Mesendoderm (in vitro differentiated cells): ENCODE measurements at places on chromosomes 16 and 17.

GRCh38 chr17:18191236-18191667 is 7.6 kb downstream of the ALKBH5 start:
- no peak for DNase-seq

- DNase-seq = no peak
Measured at GRCh38 chr16:61993108-61993507, 43.1 kb downstream of the CDH8 start.

- DNase-seq = no peak
Measured at GRCh38 chr16:14668556-14669223, 25.4 kb downstream of the PLA2G10 start.

DNA sequence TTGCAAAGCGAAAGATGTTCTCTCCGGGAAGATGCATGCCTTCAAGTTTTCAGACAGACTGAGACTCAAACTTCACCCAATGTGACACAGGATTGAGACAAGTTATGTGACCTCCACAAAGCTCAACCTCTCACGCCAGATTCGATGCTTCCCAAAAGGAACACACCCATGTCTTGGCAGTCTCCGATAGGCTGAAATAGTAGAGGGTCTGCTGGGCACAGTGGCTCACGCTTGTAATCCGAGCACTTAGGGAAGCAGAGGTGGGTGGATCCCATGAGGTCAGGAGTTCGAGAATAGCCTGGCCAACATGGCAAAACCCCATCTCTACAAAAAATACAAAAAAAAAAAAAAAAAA is 22.1 kb downstream of the ZFHX3 start:
- DNase-seq = no peak

GRCh38 chr17:55233840-55234239 is 30.9 kb upstream of the HLF start:
- no peak for DNase-seq

- no peak for DNase-seq
Measured at GRCh38 chr17:83058266-83058798, 21.1 kb upstream of the METRNL start.

DNA sequence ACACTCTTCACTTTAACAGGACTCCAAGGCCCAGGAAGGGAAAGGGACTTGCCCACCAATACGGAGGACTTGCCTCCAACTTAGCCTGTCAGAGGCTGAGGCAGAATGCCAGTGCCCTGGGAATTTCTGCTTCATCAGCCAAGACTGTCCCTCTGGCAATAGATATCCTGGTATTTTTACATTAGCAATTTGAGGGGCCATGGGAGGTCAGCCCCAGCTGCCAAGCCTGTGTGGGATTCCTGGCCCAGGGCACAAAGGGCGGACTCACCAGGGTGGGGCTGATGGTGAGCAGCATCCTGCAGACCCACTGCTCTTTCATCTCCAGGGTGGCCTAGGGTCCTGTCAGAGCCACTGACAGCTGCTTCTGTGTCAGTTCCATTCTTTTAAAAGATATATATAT is 78.3 kb upstream of the CIBAR2 start:
- no peak for DNase-seq

- no peak for DNase-seq
Measured at GRCh38 chr17:10229181-10229580, 30.8 kb upstream of the GAS7 start.

DNA sequence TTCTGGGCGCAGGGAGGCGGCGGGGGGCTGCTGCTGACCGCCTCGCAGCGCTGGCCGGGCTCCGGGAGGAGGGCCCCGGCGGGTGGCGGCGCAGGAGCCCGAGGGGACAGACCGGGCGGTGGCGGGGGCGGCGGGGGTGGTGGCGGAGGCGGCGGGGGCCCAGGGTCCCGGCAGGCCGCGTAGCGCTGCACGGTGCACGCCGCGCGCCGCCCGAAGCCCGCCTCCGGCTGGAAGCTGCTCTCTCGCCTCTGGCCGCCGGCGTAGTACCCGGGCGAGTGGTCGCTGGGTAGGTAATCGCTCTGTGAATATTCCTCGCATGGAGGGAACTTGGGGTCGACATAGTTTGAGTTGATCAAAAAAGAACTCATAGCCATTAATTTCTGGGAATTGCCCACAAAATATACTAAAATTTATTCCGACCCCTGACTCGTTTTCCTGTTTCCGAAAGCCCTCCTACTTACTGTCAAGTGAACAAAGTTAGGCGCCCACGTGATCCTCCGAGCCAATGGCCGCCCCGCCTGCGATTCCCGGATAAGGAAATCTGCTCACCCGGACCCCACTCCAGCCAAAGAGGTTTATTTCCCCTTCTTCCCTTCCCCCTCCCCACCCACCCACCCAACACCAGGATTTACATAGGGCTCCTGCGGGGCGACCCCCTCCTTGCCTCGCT is at the start of gene HOXB4:
Gene HOXB4 (minus strand): TSS at position 405 of the 670 bp plus-strand sequence. CDS start 31 bp downstream, at position 374.
- DNase-seq = peak; percentile 75

DNA sequence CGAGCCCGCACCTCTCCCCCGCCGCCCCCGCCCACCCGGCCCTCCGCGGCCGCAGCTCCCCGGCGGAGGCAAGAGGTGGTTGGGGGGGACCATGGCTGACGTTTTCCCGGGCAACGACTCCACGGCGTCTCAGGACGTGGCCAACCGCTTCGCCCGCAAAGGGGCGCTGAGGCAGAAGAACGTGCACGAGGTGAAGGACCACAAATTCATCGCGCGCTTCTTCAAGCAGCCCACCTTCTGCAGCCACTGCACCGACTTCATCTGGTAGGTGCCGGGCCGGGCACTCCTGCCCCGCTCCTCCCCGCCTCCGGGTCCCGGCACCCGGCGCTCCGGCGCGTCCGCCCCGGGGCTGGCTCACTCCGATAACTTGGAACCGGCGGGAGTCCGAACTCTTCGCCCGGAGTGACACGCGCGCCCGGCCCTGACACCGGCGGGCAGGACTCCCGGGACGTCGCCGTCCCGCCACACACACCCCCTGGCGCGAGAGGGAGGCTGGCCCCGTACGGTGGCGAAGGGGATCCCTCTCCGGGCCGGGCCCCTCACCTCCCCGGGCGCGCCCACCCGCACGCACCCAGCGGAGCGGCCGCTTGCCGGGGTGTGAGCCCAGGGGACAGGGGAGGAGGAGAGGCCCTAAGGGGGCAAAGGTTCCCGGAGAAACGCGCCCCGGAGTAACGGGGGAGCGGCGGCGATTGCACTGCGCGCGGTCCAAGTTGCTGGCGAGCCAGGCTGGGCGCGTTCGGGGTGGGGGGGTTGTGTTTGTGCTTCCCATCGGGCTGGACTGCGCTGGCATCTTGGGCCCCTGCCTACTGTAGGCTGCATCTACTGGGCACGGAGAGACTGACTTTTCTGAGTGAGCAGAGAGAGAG is 581 bp downstream of the PRKCA start:
- peak; percentile 42 for DNase-seq

DNA sequence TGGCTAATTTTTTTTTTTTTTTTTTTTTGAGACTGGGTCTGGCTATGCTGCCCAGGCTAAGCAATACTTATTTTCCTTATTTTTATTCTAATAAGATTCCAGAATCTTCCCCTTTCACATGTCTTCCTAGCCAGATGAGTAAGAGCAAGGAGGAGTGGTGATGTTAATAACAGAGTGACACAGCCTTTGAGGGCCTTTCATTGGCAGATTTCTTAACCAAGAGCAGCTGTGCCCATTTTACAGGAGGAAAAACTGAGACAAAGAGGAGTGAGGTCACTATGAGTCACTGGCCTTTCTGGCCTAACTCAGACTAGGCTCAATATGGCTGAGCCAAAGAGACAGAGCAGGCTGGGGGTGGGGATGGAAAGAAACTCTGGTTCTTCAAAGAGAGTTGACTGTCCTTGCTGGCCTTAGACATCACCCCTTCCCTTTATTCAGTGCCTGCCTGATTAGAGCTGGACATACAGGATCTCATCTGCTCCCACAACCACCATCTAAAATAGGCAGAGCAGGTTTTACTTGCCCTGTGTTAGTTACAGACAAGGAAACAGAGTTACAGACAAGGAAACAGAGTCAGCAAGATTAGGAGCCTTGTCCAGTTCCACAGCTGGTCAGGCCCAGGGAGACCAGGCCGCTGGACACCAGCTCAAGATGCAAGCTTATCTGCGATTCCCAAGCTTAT is 50.0 kb upstream of the TOB1 start:
- no peak for DNase-seq

DNA sequence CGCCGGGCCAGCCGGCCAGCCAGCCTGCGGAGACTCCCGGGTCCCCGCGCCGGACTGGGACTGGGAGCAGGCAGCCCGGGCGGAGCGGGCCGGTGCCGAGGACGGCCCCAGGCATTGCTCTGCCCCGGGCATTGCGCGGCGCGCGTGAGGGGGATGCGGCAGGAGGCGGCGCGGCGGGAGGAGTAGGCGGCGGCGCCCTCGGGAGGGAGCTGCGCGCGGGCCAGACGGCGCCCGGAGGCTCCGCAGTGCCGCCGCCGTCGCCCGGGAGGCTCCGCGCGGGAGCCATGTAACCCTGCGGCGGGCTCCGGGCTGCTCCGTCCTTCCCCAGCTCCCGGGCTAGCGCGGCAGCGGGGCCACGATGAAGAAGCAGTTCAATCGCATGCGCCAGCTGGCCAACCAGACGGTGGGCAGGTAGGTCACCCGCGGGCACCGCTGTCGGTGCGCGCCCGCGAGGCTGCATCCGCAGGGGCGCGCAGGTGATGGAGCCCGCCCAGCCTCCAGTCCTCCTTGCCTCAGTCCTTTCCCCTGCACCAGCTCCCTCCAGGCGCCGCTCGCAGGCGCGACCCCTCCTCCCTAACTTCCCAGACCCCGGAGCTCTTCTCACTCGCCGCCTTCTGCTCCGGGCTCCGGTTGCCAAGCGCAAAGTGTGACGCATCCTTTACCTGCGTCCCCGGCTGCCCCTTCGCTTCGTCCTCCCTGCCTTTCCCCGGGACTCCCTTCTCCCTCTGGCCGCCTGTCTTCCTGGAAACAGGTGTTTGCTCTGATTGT is at the start of gene ARHGAP44:
Gene ARHGAP44 (plus strand): TSS at position 18 of the 768 bp plus-strand sequence. CDS start 341 bp downstream, at position 359.
- DNase-seq = peak; percentile 76

DNA sequence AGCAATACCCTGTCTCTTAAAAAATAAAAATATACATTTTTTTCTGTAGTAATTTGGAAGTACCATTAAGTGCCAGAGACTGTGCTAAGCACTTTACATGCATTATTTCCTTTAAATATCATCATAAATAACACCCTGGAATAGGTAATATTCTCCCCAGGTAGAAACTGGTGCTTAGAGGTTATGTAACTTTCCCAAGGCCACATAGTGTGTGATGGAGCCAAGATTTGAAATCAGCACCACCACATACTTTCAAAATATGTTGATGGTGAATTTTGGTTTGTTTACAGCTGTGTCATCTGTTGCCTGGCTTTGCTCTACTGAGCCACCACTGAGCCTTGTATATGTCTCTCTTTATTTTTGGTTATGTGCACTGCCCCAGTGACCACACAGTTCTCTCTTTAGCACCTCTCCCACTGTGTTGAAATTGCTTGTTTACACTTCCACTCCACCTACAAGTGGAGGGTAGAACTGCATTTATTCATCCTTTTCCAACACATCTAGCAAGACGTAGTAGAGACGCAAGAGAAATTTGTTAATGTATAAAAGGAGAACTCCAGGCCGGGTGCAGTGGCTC is 19.0 kb upstream of the NBR1 start:
- no peak for DNase-seq

GRCh38 chr16:82583422-82583821 is 43.3 kb upstream of the CDH13 start:
- no peak for DNase-seq

DNA sequence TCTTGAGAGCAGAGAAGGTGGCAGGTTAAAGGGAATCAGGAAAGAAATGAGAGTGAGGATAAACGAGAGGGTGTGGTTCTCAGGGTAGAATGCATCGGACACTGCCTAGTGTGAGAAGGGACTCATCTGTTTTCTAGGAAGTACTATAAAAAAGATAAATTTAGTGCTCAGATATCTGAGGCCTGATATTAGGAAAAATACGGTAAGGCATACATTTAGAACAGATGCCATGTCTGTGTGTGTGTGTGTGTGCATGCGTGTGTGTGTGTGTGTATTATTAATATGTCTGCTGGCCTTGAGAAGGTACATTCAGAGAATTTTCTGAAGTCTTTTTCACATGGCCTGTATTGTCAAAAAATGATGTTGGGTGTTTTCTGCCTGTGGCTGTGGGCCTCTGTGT is 414.8 kb downstream of the MAF start:
- no peak for DNase-seq

GRCh38 chr16:3025032-3026002 is 1.5 kb downstream of the THOC6 start:
- no peak for DNase-seq

DNA sequence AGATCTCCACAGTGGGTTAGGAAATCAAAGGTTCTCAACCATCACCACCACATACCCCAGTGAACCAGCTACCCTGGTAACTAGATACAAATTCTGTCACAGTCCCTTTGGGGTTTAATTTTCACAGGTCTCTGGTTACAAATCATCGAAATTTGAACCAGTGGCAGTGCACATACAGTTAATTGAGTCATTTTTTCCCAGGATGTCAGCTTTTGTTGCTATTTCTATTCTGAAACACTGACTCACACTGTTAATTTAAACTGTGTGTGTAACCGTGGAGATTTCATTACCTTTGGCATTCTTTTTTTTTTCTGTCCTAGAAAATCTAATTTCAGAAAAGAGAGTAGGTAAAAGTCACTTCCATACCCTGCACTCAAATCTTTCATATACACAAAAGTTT is 511.5 kb downstream of the TOX3 start:
- no peak for DNase-seq

- DNase-seq = no peak
Measured at GRCh38 chr17:36014946-36015345, 2.8 kb downstream of the CCL23 start.

DNA sequence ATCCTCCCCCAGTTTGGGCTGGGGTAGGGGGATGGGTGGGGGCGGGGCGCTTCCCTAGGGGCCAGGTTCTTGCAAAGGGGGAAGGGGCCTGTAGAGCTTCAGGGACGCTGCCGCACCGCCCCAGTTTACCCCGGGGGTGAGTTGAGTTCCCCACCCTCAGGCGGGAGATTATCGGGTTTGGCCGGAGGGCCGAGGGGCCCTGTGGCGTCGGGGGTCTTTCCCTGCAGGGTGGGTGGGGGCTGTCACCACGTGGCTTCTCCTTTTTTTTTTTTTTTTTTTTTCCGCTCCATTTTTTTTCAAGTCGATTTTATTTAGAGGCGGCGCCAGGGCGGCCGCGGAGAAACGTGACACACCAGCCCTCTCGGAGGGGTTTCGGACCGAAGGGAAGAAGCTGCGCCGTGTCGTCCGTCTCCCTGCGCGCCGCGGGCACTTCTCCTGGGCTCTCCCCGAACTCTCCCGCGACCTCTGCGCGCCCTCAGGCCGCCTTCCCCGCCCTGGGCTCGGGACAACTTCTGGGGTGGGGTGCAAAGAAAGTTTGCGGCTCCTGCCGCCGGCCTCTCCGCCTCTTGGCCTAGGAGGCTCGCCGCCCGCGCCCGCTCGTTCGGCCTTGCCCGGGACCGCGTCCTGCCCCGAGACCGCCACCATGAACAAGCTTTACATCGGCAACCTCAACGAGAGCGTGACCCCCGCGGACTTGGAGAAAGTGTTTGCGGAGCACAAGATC is at the start of gene IGF2BP1:
Gene IGF2BP1 (plus strand): TSS at position 283 of the 724 bp plus-strand sequence. CDS start 361 bp downstream, at position 644.
- DNase-seq = peak; percentile 94

- peak; percentile 60 for DNase-seq
Measured at GRCh38 chr17:55770196-55770870, 19.5 kb downstream of the PCTP start.

GRCh38 chr16:78258375-78259065 is 159.1 kb downstream of the WWOX start:
- peak; percentile 7 for DNase-seq

GRCh38 chr16:3959148-3959547 is 78.6 kb upstream of the CREBBP start:
- DNase-seq = no peak
